ENCODE measurements at places on chromosomes 7 and 10.

GRCh38 chr7:42193471-42194129 lies 43.4 kb downstream of the GLI3 start:
- no peak for DNase-seq

DNA sequence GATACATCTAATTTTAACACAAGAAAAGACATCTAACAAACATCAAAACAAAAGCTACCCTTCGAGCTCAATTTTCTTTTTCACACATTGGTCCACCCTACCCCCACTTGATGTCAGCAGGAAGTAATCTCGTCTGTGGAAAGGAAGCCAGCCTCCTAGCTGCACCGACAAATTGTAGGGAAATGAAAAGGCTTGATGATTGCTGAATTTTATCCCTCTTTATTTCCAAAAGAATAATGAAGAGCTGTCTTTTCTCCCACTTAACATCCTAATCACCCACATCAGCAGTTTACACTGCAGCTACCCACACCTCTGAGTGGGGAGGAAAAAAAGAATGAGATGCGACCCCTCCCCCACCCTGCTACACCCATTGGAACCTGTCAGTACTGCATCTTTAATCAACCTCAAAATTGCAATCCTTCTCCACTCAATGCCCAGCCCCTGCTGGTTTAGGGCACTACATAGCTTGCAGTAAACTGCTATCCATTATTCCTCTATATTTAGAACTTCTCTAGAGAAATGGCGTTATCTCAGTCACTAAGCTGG lies 10.6 kb upstream of the CPVL start:
- no peak for DNase-seq

- no peak for DNase-seq
These were observed 113.8 kb upstream of the CACUL1 start for GRCh38 chr10:118868589-118868988.

- no peak for DNase-seq
These were observed 51.9 kb downstream of the SLC29A4 start for GRCh38 chr7:5334671-5335070.

DNA sequence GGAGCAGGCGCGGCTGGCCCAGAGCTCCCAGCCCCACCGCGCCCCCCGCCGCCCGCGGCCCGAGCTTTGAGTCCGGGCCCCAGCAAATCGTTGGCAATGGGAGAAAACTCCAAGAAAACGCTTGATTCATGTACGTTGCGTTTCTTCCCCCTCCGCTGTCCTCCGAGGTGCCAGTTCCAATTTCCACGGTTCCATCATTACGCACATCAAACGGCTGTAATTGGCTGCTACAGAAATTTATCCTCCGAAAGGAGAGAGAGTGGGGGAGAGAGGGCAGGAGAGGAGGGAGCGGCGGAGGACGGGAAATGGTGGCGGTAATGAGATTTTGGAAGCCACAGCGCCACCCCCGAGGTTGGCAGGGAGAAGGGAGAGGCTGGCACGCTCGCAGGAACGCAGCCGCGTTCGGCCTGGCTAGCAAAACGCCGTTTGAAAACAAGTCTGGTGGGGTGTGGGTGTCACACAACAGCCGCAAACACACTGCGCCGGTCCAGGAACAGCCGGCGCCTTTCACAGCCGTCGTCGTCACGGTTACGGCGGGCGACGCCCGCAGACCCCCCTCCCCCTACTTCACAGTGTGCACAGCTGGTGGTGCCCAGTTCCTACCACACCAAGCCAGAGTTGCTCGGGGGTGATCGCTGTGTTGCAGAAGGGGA lies 57.5 kb downstream of the UNCX start:
- DNase-seq: no peak

DNA sequence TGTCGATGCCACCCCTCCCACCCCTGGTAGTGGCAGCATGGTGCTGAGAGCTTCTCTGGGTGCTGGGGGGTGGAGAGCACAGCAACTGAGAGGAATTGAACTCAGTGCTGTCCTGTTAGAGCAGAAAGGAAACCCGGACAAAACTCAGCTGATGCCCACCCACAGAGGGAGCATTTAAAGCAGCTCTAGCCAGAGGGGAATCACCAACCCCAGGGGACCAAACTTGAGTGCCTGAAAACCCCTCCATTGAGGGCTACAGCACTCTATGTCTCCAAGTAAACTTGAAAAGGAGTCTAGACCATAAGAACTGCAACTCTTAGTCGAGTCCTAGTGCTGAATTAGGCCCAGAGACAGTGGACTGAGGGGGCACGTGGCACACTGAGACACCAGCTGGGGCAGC lies 16.8 kb upstream of the FOXI2 start:
- DNase-seq: no peak

GRCh38 chr10:123061865-123062264 lies 53.1 kb downstream of the ACADSB start:
- no peak for DNase-seq

DNA sequence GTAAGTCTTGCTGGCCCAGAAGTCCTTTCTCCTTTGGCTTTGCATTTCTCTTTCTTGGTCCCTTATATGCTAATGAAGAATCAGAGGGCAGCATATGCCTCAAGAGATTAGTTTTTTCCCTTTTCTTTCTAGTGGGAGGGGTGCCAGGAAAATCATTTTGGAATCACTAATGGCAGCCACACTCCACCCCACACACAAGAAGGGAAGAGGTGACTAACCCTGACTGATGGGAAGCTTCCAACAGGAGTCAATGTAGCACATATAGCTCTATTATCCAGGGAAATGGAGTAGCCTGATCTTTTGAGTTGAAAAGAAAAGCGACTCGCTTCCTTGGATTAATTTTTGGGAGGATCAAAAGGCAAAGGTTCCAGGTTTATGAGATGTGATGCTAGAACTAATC lies 225.3 kb downstream of the KIF20B start:
- DNase-seq: no peak

GRCh38 chr7:101838837-101839483 lies 21.5 kb downstream of the CUX1 start:
- DNase-seq: no peak

DNA sequence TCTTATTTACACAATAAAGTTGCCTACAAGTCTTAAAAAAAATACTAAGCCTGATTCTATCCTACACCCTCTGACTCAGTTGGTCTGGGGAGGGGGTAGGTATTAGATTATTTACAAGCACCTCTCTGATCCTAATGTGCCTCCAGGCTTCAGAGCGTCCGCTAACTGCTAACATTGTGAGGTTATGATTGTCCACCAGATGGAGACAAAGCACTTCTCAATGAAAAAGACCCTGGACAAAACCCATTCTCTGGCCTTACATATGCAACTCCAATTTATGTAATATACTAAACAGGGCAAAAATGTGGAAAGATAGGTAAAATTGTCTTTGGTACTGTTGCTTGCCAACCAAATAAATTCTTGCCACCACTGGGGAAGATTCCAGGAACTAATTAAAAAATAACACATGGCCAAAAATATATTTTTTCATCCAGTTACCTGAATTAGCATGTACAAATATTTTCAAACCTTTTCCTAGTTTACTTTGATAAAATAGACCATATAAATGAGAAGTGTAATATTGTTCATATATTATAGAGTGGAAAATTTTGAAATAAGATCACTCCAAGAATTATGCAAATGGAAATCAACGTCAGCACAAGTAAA lies 92.4 kb downstream of the KIF20B start:
- DNase-seq: peak; percentile 79

DNA sequence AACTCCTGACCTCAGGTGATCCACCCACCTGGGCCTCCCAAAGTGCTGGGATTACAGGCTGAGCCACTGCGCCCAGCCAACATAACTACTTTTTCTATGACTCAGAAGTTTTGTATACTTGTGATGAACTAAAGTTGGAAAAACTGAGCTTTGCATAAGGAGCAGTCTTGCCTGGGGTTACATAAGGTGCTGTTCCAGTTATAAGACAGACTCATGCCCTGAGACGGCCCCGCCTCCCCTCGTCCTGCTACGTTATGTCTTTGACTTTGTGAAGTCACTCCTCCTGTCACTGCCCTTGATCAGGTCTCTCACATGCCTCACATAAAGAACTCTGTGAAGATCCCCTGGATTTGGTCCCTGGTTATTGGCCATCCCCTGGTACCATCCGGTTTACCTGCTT lies 40.4 kb upstream of the OPN4 start:
- DNase-seq: no peak

- DNase-seq: peak; percentile 13
These were observed 96.4 kb downstream of the BUB3 start for GRCh38 chr10:123250640-123251039.

DNA sequence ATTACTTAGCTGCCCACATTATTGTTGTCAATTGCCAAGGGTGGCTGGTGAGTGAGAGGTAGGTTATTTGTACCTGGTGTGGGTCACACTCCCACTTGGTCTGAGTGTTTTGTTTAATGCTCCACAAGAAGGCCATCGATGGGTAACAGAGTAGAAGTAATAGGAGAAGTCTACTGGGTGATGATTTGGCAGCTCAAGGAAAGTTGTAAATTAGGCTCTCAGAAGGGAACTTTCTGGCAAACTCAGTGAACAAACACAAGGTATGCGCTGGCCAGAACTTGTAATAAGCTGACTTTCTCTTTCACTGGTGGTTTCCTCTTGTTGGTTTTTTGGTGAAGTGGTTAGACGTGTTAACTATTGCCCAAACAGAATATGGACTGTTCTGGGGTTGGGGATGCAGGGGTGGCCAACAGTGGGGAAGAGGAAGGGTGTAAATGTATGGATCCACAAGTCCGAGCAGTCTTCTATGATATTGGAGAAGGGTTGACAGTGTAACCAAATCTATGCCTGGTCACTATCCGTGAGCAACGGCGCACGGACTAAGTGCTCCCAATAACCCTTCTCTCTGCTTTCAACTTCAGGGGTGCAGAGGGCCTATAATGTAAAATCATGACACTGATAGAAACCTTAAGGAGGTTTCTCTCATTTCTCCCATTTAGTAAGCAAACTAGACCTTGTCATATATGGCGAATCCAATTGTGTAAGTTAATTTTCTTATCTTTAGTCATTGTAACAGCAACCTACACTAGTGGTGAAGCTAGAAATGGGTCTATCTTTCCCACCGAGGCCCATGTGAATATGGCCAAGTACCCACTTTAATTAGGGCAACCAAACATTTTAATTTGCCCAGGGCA lies 212.8 kb downstream of the PTEN start:
- no peak for DNase-seq

DNA sequence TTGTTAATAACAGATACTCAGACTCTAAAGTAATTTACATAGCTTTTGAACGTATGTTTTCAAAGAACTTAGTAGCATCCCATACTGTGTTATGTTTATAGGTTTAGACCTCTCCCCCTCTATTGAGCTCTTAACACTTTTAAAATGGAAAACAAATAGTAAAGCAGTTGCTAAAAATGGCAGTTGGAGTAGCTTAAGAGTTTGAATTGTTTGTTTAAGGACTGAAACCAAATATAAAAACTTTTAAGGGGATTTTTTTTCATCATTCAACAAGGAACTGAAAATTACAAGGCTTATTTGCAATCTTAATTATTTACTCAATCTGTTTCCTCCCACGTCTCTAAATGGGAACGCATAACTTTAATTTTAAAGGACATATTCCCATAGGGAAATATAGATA lies 1.6 kb upstream of the SPAG6 start:
- DNase-seq: peak; percentile 19

DNA sequence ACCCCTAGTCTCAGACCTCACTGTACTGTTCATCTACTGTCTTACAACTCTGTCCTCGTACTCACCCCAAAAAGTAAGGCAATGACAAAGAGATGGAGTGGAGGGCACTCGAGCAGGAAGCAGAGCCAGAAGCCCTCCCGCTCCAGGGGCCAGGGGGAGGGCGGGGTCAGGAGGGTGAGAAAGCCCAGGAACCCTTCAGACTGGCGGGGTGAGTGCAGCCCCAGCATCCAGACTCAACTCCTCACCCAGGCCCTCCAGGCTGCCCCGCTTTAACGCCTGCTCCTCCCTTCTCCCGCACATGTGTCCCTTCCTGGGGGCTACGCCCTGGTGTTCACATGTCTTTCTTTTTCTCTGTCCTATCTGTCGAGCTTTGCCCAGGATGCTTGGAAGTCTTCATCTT lies 66.1 kb downstream of the CALML3 start:
- no peak for DNase-seq

DNA sequence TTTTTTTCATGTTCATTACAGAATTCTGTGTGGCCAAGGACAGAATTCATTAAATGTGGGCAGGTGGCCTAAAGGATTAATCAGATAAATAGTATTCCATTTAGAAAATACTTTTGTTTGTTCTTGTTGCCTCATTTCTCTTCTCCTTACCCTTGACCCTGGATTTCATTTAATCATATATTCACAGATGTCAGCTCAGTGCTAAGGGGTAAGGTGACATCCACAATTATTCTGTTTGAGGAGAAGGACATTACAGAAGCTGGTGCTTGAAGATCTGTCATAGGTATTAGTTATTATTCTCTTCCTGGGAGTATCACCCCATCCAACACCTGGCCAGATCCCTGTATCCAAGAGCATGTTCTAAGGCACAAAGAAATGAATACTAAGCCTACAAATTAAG lies 961.1 kb downstream of the XPNPEP1 start:
- DNase-seq: no peak

DNA sequence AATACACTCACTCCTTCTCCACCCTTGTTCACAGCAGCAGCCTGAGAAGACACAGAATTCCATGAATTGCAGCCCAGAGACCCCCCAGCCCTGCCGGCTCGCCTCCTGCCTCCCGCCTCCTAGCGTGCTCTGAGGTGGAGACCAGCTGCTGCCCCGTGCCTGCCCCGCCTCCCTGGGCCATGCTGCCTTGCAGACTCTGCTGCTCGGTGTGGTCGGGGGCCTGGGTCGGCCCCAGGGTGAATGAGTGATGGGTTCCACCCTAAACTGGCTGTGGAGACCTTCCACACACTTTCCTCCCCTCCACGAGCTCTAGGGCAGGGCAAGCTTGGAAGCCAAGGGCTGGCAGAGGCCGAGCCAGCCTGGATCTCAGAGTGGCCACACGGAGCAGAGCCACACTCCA lies 479.3 kb downstream of the DNAJB6 start:
- DNase-seq: no peak

DNA sequence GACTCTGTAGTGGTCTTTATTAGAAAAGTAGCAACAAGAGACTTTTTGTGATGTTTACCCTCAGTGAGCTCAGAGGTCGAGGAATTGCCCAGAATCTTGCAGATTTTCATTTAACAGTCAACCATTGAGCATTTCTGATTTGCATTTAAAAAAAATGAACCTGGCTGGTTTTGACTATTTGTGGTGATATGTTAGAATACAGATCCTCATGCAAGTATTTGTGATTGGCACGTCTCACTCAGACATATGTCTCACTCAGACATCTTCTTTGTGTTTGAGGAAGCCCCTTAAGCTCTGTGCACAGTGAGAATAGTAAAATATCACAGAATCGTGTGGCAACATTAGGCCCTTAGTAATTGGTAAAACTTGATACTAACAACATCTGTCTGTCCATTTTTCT lies 113.2 kb downstream of the SND1 start:
- no peak for DNase-seq

DNA sequence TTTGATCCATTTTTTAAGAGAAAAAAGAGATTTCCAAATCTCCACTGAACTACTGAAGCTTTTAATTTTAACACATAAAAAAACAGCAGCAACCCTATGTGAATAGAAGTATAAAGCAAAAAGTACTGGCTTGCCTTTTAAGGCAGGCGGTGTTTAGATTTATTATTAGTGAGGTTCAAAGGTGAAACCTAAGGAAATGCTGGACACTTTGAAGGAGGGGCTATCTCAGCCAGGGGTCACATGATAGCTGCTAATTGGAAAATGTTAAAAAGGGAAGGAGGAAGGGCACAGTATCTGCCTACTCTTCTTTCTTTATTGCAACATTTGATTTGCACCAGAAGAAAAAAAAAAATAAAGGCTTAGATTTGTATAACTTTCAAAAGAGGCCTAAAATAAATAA lies 183.8 kb downstream of the SKAP2 start:
- no peak for DNase-seq
